ENCODE measurements at places on chromosomes 12 and 14.

DNA sequence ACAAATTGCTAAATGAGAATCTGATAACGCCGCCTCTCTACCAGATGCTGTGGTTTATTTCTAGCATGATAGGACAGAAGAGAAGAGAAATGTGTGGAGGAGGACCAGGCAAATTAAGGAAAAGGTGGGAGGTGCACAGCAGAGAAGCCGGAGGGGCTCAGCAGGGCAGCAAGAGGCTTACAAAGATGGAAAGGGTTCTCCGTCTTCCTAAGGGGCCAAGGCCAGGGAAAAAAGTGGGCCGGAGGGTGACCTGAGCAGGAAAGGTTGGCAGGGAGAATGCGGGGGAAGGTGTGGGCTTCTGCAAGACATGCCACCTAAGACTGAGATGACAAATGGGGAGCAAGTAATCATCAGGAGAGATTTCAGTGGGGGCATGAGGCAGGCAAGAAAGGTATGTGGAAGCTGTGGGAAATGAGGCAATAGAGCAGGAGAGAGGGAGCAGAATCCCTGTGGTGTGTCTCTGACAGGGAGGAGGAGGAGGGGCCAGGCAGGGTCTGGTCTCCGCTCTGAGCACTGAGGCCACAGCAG, 18.7 kb downstream of the MANSC1 start:
- DNase-seq = no peak

DNA sequence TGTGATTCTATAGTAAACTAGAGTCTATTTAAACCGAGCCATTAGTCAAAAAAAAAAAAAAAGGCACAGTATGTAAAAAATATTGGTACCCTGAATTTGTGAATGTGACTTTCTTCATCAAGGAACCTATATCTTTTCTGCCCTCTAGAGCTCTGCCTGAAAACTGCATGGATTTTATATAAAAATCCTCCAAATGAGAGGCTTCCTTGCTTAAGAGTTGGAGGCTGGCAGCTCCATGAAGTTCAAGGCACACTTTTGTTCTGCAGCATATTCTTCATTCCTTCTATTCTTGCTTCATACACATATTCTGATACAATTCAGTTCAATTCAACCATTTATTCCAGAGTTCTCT, 23.1 kb upstream of the NKX2-8 start:
- DNase-seq = peak; percentile 5

DNA sequence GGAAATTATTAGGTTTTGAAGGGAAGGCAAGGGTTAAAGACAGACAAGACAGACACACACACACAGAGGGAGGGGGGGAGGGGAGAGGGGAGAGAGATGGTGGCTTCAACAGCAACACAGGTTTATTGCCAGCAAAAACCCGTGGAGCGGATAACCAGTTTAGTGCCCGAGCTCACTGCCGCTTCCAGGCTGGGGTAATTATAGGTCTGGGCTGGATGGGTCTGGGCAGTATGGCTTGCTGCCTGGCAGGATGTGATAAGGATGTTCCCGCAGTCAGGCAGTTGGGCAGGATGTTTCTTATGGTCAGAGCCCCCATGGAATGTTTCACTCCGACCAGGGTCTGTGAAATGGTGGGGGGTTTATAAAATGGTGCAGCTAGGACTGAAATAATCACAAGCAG, 4.4 kb upstream of the TDRD9 start:
- no peak for DNase-seq

- DNase-seq = no peak
Measured at GRCh38 chr12:77893918-77894317, 63.2 kb downstream of the NAV3 start.

GRCh38 chr12:96015672-96016071, 19.5 kb upstream of the HAL start:
- no peak for DNase-seq

DNA sequence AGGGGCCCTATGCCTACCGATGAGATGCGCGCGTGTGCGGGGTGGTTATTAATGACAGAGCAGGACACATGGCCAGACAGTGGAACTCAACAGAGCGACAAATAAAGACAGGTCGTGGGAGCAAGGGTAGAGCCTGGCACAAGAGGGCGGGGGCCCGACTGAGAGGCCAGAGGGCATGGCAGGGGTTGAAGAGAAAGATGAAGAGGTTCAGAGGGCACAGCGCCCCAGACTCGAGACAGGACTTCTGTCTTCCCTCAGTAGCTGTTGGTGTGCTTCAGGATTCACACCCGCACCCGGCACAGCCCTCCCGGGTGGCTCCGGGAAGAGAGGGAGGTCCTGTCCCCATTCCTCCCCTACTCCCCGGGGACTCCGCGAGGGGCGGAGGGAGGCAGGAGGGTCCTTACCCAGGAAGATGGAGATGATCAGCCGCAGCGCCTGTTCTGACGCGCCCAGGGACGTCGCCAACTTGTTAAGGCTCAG, 366 bp downstream of the LPCAT3 start:
- DNase-seq = no peak

All from DMS153 (cell line).